ENCODE measurements at places on chromosomes 1 and 21.

DNA sequence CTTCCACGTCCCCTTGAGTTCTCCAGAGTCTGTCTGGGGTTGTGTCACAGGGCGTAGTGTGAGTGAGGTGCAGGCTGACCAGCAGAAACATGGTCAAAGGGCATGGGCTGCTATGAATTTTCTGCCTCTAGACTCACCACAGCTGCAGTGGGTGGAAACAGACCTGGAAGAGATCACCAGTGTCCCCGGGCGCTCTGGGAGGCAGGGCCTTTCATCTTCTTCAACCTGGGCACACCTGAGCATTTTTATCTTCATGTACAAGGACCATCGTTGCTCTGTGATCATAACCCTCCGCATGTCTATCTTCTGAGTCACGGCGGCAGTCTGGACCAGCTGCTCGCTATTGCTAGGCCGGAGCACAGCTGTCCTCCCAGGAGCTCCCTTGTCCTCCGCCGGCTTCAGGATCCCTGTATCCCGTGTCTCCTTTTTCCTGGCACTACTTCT is 29.6 kb downstream of the DEGS1 start:
- DNase-seq = no peak

GRCh38 chr1:99497690-99498089 is 148.2 kb upstream of the PALMD start:
- DNase-seq = no peak

DNA sequence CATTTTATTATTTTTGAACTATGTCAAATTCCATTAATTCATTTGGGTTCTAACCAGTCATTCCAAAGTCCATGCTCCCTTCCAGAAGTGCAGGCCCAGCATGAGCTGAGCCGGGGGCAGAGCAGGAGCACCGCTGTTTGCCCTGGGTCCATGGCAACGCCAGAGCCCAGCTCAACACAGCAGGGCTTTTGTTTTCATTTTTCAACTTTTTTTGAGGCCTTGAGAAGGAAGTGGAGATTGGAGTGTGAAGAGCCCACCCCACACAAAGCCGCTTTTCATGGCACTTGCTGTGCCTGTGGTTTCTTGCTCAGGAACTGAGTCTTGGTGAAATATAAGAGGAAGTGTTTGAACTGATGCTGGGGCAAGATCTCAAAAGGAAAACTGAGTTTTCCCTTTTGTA is 13.2 kb upstream of the PRMT2 start:
- no peak for DNase-seq

GRCh38 chr1:71135571-71135970 is 54.7 kb upstream of the ZRANB2 start:
- no peak for DNase-seq

- no peak for DNase-seq
Measured at GRCh38 chr21:36460866-36461265, 19.1 kb downstream of the CLDN14 start.

- DNase-seq = no peak
Measured at GRCh38 chr1:8814865-8815264, 2.6 kb downstream of the RERE start.

- DNase-seq = no peak
Measured at GRCh38 chr1:30744060-30744756, 13.4 kb downstream of the LAPTM5 start.

DNA sequence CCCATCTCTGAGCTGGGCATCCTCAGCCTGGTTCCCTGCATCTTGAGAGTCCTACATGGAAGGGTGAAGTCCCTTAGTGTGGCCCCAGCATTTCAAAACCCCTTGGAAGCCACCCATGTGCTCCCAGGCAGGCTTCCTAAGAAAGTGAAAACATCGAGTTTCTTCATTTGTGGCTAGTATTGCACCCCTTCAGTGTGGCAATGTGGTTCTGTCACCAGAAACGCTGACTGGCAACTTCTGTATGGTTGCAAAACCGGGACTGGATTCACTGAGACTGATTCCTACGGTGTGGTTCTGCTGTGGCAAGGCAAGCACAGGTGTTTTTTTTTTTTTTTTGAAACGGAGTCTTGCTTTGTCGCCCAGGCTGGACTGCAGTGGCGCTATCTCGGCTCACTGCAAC is 9.0 kb upstream of the IFNGR2 start:
- DNase-seq = no peak

DNA sequence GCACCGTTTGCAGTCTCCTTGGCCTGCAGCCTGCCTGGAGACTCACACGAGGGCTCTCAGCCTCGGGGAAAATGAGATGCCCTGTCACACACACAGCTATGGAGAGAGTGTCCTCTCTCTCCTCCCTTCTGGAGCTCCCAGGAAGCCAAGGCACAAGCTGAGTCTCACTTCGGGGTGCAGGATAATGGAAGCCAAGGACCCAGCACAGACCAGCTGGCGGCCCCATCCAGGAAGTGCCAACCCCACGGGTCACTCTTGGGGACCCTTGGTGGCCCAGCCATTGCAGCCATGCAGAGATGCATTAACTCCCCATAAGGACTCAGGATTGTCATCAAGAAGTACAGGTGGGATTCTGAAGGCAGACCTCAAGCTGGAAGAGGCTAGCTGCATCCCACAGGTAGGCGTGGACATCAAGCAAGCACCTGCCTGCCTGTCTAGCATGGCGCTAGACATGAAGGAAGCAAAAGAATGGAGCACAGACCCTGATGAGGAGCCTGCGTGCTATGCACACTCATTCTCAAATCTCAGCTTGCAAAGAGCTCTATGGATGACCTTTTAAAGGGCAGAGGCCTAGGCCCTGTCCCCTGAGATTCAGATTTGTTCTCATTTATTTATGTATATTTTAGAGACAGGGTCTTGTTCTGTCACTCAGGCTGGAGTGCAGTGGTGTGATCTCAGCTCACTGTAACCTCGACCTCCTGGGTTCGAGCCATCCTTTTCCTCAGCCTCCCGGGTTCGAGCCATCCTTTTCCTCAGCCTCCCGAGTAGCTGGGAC is 49.9 kb downstream of the IRF2BP2 start:
- no peak for DNase-seq

Data from stimulated activated CD4-positive, alpha-beta T cell treated with anti-CD3 and anti-CD28 coated beads, Interleukin-1b, Interleukin-23, amount 100 ng/mL, for 1 hour (primary cell).